ENCODE measurements at places on chromosomes 5 and 9.
A peak's percentile ranks its signal among the peaks of the same experiment; 100 is the strongest.

DNA sequence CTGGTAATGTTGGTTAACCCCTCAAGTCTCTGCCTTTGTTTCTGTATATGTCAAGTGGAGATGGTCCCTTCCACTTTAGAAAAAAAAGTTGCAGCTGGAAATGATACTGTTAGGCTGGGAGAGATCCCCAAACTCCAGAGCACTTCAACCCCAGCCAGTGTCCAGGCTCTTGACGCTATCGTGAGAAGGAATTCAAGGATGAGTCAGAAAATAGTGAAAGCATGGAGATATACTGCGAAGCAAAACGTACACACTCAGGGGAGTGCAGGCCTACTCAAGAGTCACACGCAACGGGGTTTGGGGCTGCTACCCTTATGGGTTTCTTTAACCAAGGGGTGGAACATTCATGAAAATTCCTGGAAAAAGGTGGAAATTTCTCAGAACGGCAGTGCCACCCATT lies 24.9 kb downstream of the KCNV2 start:
- no peak for DNase-seq

DNA sequence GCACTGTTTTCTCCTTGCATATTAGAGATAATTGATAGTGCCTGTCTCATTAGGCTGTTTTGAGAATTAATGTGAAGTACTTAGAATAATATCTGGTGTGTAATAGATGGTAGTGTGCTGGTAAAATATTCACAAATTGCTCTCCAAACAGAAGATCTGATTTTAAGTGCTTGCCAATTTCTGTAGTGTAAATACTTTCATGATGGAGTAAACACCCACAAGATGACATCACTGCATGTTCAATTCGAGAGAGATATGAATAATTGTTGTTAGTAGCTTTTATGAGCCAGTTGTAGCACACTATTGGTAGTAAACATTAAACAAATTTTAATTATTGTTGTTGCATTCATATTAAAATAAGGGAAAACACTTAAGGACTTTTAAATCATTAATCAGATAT lies 392.3 kb upstream of the RIOK2 start:
- no peak for DNase-seq

- DNase-seq: no peak
Observed at GRCh38 chr9:97991818-97992217, 8.7 kb downstream of the ANP32B start.

GRCh38 chr5:74257645-74258313 lies 382.7 kb downstream of the ENC1 start:
- DNase-seq: peak; percentile 54

DNA sequence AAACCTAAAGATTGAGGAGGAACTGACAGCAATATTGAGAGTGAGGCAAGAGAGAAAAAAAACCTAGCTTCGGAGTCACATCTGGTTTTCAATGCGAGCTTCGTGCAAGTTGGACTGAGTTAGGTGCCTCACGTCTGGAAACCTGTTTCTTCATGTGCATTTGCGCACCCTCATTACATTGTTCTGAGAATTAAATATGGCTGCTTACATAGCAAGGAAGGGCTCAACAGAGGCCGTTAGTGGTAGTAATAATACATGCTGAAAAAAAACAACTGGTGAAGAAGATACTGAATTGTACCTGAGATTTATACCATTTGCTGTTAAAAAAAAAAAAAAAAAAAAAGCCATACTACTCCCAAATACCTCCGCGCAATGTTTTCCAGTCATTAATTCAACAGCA lies 18.6 kb downstream of the DNAJA1 start:
- DNase-seq: no peak

DNA sequence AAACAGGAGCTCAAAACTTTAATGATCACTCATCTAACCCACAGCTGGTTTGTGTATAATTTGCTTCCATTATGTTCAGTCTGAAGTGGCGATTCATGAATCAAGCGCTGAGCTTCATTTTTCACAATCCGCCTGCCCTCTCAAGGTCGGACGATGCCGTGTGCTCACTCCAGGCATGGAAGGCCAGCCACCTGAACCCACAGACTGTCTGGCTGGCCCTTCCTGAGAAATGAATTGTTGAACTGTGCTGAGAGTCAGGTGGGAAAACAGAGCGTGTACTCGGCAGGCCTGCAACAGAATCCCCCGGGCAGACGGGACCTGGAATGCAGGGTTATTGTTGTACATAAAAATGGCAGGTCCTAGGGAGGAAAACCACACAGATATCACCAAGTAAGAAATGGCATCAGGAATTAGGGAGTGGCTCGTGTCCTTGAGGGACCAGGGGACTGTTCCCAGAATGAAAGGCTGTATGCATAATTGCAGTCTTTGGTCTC lies 375.7 kb downstream of the IRX2 start:
- no peak for DNase-seq

DNA sequence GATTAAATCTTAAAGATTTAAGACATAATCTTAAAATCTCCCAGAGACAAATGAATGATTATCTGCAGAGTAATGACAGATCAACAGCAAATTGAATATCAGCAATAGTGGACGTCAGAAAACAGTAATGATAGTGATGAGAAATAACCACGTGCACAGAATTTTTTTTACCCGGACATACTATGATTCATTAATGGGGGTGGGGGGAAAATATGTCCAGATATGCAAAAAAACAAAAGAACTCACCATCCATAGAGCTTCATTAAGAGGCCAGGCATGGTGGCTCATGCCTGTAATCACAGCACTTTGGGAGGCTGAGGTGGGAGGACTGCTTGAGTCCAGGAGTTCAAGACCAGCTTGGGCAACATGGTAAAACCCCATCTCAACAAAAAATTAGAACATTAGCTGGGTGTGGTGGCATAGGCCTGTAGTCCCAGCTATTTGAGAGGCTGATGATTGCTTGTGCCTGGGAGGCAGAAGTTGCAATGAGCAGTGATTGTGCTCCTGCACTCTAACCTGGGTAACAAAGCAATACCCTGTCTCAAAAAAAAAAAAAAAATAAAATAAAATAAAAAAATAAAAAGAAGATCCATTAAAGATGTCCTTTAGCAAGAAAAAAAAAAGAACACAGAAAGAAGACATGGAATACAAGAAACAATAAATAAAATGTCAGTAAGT lies 30.9 kb upstream of the SHOC1 start:
- no peak for DNase-seq

- no peak for DNase-seq
Observed at GRCh38 chr5:36841677-36842076, 34.9 kb upstream of the NIPBL start.

DNA sequence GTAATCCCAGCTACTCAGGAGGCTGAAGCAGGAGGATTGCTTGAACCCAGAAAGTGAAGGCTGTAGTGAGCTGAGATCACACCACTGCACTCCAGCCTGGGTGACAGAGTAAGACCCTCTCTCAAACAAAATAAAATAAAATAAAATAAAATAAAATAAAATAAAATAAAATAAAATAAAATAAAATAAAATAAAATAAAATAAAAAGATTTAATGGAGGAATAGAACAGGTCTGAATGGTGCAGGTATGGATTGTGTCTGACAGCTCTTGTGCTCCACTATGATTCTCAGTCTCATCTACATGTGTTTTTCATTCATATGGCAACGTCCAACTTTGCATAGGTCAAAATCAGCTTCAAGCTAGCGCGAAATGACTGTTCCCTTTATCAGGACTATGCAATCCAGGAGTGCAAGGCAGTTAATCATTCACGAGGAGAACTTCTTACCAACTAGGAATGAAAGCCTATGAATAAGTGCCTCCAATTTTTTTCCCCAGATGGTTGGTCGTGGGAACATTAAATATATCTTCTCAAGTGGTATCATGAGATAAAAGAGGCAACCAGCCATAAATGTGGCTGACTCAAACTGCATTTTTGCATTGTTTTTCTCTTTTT lies 1392.3 kb upstream of the CDH9 start:
- DNase-seq: no peak
